Stimulated activated CD8-positive, alpha-beta memory T cell treated with anti-CD3 and anti-CD28 coated beads, Interleukin-4, amount 100 ng/mL, for 1 hour (primary cell): ENCODE measurements at places on chromosomes 6 and 20.

DNA sequence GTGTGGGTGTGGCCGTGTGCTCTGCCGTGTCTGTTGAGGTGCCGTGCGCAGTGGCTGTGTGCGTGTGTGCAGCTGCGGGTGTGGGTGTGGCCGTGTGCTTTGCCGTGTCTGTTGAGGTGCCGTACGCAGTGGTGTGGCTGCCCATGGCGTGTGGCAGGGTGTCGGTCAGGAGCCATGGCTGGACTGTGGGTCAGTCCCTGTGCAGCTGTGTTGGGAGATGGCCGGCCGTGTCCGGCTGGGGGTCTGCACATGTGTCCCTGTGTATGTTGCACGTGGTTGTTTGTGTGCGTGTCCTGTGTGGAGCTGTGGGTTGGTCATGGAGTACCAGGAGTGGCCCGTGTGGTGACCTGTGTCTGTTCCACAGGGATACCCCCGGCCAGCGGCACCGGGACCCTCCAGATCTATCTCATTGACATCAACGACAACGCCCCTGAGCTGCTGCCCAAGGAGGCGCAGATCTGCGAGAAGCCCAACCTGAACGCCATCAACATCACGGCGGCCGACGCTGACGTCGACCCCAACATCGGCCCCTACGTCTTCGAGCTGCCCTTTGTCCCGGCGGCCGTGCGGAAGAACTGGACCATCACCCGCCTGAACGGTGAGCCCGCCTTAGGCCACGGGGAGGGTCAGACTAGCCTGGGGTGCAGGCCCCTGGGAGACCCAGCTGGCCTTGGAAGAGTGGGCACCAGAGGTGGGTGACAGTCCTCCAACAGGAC is 137.7 kb downstream of the TAF4 start:
- no peak for DNase-seq

DNA sequence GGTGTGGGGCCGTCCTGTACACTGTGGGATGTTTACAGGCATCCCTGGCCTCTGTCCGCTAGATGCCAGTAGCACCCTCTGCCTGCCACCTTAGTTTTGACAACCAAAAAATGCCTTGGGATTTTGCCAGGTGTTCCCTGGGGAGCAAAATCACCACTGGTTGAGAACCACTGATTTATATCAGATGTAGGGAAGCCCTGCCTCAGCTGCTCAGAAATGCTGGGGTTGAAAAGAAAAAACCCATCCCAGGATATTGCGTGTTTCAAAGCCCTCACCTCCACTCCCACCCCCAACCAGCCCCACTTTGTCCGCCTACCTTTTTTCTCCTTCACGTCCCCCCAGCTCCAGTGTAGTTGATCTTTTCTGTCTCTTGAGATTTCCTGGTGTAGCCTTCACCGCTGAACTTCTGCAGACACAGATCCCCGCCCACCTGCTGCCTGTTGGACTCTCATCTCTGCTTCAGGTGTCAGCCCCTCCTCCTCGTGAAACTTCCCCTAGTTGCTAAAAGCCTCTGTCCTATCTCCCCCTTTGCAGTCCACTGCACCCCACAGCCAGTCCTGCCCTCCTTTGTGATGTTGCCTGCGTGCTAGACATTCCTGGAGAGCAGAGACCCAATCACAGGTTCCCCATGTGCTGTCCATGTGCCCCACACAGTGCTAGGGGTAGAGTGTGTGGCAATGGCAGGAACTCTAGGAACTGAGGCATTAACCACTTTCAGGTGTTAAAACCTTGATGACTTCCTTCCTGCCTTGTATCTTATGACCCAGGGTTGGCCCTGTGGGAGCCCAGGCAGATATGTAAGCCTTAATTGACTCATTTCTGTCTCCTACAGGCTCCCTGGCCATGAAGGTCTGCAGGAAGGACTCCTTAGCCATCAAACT is 98.9 kb downstream of the TBC1D7 start:
- no peak for DNase-seq

GRCh38 chr6:120129228-120129627 is 779.7 kb upstream of the MAN1A1 start:
- no peak for DNase-seq

DNA sequence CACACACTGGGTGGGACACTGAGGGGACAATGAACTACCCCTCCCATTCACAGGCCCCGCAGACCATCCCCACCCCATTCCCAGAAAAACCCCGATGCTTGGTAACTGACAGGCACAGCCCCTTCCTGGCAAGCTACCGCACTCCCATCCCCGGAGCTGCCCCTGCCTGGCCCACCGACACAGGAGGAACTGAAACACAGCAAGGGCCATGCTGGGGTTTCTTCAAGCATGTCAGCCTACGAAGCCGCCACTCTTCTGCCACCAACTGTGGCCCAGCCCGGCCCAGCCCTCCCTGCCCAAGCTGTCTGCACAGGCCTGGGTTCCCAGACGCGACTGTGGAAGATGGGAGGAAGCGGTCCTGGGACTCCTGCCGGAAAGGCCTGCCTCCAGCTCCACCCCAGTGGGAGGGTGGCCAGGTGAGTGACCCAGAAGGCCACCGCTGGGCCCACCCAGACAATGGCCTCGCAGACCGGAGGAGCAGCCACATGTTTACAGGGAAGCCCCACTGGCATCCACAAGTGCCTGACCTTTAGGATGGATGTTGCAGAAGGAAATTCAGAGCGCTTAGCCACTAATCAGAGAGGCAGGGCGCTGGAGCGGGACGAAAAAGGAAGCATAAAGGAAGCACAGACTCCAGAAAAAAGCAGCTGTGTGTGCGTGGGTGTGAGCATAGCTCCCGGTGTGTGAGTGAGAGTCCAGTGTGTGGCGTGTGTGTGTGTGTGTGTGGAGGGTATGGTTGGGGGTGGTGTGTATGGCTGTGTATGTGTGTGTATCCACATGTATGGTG is 91.6 kb downstream of the PRND start:
- DNase-seq, result no peak

DNA sequence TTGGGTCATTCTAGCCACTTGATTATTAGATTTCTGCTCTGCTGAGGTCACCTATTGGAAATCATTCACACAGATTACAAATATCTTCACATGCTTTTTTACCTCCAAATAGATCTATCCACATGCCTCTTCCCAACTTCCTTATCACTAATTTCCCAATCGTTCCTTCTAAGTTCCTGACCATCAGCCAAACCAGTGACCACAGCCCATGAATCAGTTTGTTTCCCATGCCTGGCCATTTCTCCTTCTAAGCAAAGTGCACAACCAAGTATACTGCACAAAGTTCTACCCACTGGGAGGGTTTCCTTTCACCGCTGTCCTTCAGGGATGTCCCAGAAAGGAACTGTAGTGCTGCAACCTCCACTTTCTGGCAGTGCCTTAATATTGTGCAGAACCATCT is 140.5 kb upstream of the SYNDIG1 start:
- no peak for DNase-seq

GRCh38 chr20:8740265-8740664 is 328.6 kb upstream of the PLCB4 start:
- DNase-seq, result no peak

GRCh38 chr6:4224067-4224978 is 88.9 kb upstream of the ECI2 start:
- no peak for DNase-seq

GRCh38 chr6:3665608-3666007 is 85.9 kb downstream of the PXDC1 start:
- no peak for DNase-seq

DNA sequence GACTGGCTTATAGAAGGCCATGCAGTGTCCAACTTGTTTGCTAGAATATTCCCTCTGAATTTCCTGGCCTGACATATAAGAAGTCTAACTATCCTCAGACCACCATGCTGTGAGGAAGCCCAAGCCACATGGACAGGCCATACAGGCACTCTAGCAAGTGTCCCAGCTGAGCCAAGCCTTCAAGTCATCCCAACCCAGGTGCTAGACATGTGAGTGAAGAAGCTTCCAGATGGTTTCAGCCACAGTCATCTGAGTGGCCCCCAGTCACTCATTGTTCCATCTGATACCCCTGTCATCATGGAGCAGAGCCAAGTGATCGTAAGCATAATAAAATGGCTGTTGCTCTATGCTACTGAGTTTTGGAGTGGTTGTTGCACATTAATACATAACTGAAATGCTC is 46.0 kb upstream of the INSM1 start:
- no peak for DNase-seq

DNA sequence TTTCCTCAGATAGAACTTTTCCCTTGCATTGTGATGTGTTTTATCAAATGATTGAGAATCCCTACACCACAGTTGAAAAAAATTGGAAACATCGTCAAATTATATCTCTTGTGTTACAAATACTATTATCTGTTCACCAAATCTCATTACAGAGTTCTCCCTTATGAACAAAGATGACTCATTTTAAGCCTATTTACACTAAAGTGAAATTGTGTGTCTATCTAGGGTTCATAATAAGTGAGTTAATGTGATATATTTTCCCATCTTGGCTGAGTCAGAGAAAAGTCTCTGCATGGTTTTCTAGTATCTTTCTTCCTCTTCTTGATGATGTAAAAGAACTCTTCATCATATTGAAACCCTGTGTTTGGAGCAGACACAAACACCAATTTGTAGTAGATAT is 1263.3 kb upstream of the EYS start:
- no peak for DNase-seq

GRCh38 chr6:139053382-139053781 is 24.8 kb downstream of the ABRACL start:
- no peak for DNase-seq

DNA sequence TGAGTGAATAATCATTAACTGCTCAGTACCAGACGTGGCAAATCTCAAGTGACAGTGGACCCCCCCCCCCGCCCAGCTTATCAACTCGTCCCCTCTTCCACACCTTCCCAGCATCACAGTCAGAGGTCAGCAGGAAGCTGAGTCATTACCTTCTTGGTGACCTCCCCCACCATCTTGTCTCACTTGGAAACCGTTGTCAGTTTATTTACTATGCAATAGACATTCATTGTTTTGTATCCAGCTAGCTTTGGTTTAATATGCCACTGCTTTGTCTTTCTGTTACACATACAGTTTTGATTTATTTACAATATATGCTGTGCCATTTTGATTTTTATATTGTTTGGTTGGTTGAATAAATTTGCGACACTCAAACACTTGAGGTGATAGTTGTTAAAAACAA is 158.1 kb downstream of the QKI start:
- no peak for DNase-seq

GRCh38 chr6:167907837-167908681 is 81.3 kb downstream of the AFDN start:
- no peak for DNase-seq

DNA sequence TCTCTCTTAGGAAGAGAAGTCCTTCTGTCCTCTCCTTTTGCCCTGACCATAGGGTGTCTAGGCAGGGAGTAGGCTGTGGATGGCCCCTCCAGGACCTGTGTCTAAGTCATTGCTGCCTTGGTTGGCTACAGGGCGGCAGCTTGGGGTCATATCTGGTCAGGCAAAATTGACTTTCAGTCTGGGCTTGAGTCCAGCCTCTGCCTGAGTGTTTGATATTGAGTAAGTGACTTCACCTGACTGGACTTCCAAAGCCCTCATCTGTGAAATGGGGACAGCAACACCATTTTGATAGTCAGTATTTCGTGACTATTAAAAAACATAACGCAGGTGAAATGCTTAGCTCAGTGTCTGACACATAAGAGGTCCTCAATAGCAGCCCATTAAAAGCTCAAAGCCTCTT is 4.6 kb downstream of the TGM3 start:
- no peak for DNase-seq

GRCh38 chr6:88761237-88762031 is 202.0 kb downstream of the RNGTT start:
- DNase-seq, result no peak

DNA sequence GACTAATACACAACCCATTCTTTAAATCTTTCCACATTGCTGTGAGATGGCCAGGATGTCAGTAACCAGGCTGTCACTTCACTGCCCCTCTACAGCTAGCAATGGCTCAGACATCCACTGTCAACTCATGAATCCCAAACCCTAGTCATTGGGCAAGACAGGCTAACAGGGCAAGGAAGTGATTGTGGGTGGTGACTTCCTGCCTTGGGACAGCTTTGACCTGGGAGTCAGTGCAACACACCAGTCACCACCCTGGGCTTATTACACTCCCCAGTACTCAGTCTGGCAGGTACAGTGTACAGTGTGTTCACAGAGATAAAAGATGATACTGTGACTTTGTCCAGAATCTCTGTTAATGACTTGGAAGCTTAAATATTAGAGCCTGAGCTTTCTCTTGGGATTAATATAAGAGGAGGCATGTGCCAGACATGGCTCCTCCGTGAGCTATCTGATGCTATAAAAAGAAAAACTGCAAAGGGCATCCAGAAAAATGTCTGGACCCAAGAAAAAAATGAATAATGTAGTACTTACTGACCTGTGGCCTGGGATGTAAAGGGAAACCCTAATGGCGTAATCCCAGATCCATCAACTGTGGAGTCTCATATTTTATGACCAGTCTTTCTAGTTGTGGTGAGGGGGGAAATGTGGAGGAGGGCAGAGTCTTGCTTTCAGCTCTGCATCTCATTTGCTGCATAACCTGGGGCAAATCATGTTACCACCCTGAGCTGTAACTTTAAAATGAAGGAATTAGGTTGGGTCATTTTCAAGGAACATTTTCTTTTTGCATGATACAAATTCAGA is 244.4 kb downstream of the SLC24A3 start:
- DNase-seq, result no peak

DNA sequence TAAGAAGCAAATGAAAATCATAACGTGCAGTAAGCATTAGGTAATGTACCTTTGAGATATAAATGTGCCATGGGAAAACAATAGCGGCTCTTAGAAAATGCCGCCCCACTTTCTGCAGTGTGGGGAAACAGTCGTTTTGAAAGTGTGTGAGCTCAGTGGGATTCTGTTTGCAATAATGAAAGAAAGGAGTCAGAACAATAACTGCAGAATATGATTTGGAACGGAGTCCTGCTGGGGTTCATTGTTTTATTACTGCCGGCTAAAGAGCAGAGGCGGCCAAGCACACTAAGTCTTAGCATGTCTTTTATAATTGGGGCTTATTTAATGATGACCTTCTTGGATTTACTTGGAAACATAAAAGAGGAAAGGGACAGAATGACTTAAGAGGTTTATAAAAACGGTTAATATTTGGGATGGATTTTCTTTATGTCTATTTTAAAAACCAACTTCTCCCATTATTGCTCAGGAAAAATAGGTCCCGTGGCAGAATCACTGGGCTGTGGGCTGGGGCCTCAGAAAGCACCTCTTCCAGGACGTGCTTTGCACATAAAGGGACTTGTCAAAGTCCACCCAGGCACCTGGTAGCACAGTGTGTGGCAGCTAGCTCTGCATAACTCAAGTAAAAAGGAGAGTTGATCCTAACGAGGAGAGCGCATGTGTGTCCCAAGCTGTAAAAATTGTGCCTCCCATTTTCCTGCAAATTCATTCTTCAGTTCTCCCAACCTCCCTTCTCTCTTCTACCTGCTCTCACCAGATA is 44.0 kb upstream of the SLC22A16 start:
- no peak for DNase-seq

- DNase-seq, result no peak
These were observed 27.3 kb downstream of the MED23 start for GRCh38 chr6:131600716-131601115.

DNA sequence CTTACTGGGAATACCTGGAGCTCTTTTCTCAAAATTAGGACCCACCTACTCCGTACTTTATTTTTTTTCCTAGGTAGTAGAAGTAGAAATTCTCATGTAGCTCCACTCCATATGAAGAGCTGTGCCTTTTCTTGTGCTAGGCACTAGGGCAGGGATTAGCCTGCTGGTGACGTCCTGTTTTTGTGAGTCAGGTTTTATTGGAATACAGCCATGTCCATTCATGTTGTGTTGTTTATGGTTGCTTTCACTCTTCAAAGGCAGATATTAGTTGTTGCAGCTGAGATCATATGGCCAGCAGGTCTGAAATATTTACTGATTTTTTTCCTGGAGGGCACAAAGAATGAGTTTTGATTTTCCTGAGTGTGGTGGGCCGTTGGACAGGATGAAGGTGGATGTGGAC is 20.5 kb downstream of the XRN2 start:
- no peak for DNase-seq

GRCh38 chr6:143098054-143098671 is 37.5 kb downstream of the AIG1 start:
- DNase-seq, result no peak
